ENCODE measurements at places on chromosomes 5 and 9. TPM values are rescaled to one million over a fixed set of nuclear protein-coding genes. Genes with fewer than 3 reads are reported as not detected.

The PCDHGA11 gene
- 4.5 TPM for total RNA-seq

The SLC46A2 gene
- total RNA-seq: not detected

The SPRY4 gene
- total RNA-seq: 9.7 TPM

The PRDM9 gene
- not detected for total RNA-seq

The NDST1 gene
- total RNA-seq: 60.4 TPM

The SPATA31C1 gene
- total RNA-seq: not detected

The ABCA1 gene
- total RNA-seq: 12.6 TPM

The EMB gene
- total RNA-seq: 15.4 TPM

The SCGB3A2 gene
- not detected for total RNA-seq

The HK3 gene
- 6.4 TPM for total RNA-seq

The GPR150 gene
- total RNA-seq: not detected

The SLC6A3 gene
- not detected for total RNA-seq

The TMEM232 gene
- total RNA-seq: 1.4 TPM

The DNAJB5 gene
- 66.5 TPM for total RNA-seq

All from Right ventricle myocardium inferior (tissue), 1 donor.